ENCODE measurements at places on chromosomes 1 and 21. TPM values are rescaled to one million over a fixed set of nuclear protein-coding genes. Genes with fewer than 3 reads are reported as not detected.

- no peaks in the 10 kb centered on the region for H3K4me1 ChIP-seq
- H3K27ac ChIP-seq, result no peak overlapping the region
- no peaks in the 10 kb centered on the region for H3K36me3 ChIP-seq
- H3K4me3 ChIP-seq, result no peak overlapping the region
- no peaks in the 10 kb centered on the region for H3K27me3 ChIP-seq
These were observed 30.4 kb downstream of the TFAP2E start for GRCh38 chr1:35603468-35603867.

- H3K4me1 ChIP-seq, result peaks cover 4% of the 10 kb centered on the region
- no peak overlapping the region for H3K4me3 ChIP-seq
- no peaks in the 10 kb centered on the region for H3K27me3 ChIP-seq
These were observed 6.9 kb downstream of the ENO1 start for GRCh38 chr1:8871539-8871935.

- H3K4me1 ChIP-seq, result no peaks in the 10 kb centered on the region
- H3K36me3 ChIP-seq, result no peaks in the 10 kb centered on the region
- no peaks in the 10 kb centered on the region for H3K27me3 ChIP-seq
- H3K4me3 ChIP-seq, result no peak overlapping the region
These were observed 24.5 kb downstream of the SIM2 start for GRCh38 chr21:36723371-36723881.

DNA sequence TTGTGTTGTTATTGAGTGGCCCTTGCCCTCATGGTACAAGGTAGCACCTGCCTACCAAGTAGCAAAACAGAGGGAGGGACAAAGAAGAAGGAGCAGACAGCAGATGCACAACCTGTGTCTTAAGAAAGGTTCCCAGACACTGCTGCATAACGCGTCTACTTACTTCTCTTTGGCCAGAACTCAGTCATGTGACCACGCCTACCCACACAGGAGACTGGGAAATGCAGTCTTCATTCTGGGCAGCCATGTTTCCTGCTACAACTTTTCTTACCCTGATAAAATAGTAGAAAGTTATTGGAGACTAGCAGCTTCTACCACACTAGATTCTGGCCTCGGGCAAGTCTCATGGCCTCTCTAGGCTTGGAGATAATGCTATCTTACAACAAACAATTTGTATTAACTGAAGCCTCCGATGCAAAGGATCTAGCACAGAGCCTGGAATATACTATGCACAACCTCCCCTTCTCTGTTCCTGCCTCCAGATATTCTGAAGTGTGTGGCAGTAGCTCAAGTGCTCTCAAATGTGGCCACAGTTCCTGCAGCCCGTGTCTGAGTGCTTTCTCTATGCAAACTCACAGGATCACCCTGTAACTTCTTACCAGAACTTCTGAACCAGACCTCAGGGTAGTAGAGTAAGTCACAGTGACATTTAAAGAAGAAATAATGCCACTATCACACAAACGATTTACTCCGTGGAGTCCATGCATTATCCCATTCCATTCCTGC, 34.1 kb upstream of the BTG2 start:
- H3K4me1 ChIP-seq, result peaks cover 5% of the 10 kb centered on the region
- no peak overlapping the region for H3K27ac ChIP-seq
- H3K27me3 ChIP-seq, result no peaks in the 10 kb centered on the region
- H3K4me3 ChIP-seq, result no peak overlapping the region

DNA sequence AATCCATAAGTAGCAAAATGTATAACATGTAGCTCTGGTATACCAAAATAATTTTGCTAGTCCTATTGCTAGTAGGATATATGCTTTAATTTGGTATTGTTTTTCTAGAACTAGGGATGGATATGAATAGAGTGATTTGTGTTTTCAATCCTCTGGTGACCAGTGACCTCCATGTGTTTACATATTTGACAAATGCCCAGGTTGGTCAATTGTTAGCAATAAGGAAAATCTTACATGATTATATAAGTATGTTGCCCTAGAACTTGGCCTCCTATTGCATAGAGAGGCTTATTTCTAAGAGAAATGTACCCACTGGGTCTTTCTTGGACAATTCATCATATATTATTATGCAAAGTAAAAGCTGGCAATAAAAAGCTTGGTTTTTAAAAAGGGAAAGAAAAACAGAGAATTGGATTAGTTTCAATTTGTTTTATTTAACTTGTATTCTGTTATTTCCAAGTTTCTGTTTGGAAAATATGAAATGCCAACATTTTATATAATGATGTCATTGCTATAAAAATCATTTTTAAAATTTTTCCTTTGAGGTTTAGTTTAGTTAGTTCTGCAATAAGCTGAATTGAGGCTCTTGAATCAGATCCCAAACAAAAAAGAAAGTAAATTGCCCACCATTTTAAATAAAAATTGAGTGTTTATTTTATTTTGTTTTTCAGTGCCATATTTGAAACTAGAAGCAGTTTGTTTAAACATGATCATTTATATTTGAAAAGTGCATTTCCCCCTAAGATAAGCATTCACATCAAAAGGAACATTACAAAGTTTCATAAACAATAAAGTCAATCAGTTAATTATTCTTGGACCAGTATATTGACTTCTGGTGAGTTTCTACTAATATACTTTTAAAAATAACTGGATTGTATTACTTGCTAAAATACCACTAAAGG, 210.9 kb downstream of the ZC3H11B start:
- no peak overlapping the region for H3K27ac ChIP-seq
- no peak for DNase-seq
- no peaks in the 10 kb centered on the region for H3K27me3 ChIP-seq
- H3K36me3 ChIP-seq, result no peaks in the 10 kb centered on the region
- H3K4me3 ChIP-seq, result no peak overlapping the region

GRCh38 chr1:179190861-179191260, 38.6 kb downstream of the ABL2 start:
- no peak overlapping the region for H3K4me3 ChIP-seq
- no peak for DNase-seq
- H3K27me3 ChIP-seq, result no peaks in the 10 kb centered on the region
- no peaks in the 10 kb centered on the region for H3K4me1 ChIP-seq

GRCh38 chr21:44934797-44935532, 4.9 kb upstream of the SLX9 start:
- peaks cover 7% of the 10 kb centered on the region for H3K27me3 ChIP-seq
- DNase-seq, result no peak
- no peak overlapping the region for H3K27ac ChIP-seq
- H3K4me3 ChIP-seq, result no peak overlapping the region

DNA sequence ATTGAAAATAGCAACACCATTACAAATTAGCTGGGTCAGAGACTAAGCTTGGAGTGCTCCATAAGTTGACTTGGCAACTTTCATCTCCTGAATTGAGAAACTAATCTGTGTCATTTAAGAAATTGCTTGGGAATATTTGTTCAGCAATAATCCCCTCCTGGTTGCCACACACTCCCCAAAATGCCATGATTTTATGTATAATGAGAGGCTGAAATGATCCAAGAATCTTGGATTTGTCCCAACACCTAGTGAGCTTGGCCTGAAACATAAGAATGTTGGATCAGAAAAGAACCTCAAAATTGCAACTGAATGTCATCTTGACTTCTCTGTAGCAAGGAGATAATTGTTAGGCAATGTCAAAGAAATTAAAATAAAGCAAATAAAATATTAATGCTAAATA, 805.9 kb upstream of the ADAMTS5 start:
- H3K36me3 ChIP-seq, result no peaks in the 10 kb centered on the region
- H3K4me3 ChIP-seq, result no peak overlapping the region
- no peaks in the 10 kb centered on the region for H3K4me1 ChIP-seq
- no peak for DNase-seq
- no peaks in the 10 kb centered on the region for H3K27me3 ChIP-seq

- no peaks in the 10 kb centered on the region for H3K27me3 ChIP-seq
- H3K4me1 ChIP-seq, result peaks cover 17% of the 10 kb centered on the region
- H3K27ac ChIP-seq, result no peak overlapping the region
- no peaks in the 10 kb centered on the region for H3K36me3 ChIP-seq
- DNase-seq, result no peak
- no peak overlapping the region for H3K4me3 ChIP-seq
These were observed 9.1 kb upstream of the CDK18 start for GRCh38 chr1:205495237-205495823.

DNA sequence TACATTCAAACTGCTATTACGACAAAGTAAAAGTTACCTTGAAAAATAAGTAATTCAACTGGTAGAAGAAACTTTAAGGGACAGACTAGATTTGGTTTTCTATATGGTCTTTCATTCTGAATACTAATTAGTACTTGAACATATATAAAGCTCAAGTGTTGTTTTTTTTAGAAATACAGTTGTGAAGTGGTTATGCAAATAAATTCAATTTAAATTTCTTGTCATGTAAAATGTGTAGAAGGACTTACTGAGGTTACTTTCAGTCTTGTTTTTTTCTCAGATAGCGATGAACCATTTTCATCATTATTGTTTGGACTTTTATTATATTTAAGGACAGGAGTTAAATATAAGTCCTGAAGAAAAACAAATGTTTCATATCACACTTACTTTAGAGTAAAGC, 24.4 kb downstream of the HS2ST1 start:
- H3K36me3 ChIP-seq, result no peaks in the 10 kb centered on the region
- H3K27ac ChIP-seq, result no peak overlapping the region
- peaks cover 1% of the 10 kb centered on the region for H3K4me1 ChIP-seq
- DNase-seq, result no peak
- H3K4me3 ChIP-seq, result no peak overlapping the region
- no peaks in the 10 kb centered on the region for H3K27me3 ChIP-seq

- H3K36me3 ChIP-seq, result no peaks in the 10 kb centered on the region
- no peaks in the 10 kb centered on the region for H3K27me3 ChIP-seq
- H3K4me3 ChIP-seq, result no peak overlapping the region
- H3K4me1 ChIP-seq, result no peaks in the 10 kb centered on the region
These were observed 85.1 kb upstream of the CSF3R start for GRCh38 chr1:36567601-36568341.

GRCh38 chr1:178630417-178630816, 94.6 kb upstream of the RALGPS2 start:
- no peak for DNase-seq
- no peak overlapping the region for H3K27ac ChIP-seq
- H3K4me3 ChIP-seq, result no peak overlapping the region
- H3K4me1 ChIP-seq, result no peaks in the 10 kb centered on the region
- H3K36me3 ChIP-seq, result no peaks in the 10 kb centered on the region

DNA sequence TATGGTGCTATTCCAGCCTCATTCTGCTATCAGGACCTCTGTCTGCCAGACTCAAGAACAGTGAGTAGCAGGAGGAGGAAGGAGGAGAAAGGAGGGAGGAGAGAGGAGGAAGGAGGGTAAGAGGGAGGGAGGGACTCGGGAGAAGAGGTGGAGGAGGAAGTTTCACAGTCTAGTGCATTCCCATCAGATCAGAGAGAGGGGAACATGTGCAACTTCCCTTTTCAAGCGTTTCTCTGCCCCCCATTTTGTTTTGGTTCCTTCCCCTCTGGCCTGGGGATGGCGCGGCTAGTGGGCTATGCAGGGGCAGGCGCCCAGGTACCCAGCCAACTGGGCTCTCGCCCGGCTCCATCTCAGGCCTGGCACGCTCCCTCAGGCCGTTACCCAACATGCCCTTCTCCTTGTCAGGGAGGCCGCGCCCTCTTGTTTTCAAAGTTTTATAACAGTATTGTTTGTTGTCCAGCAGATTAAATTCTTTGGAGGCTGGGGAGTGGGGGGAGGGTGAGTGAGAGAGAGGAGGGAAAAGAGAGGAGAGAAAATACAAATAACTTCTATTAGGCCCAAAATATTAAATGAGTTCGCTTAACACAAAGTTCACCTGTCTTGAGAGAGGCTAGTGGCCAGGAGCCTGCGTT, 56.0 kb downstream of the CD46 start:
- DNase-seq, result no peak
- H3K4me3 ChIP-seq, result no peak overlapping the region
- peaks cover 23% of the 10 kb centered on the region for H3K4me1 ChIP-seq
- H3K27ac ChIP-seq, result no peak overlapping the region
- no peaks in the 10 kb centered on the region for H3K36me3 ChIP-seq
- no peaks in the 10 kb centered on the region for H3K27me3 ChIP-seq

DNA sequence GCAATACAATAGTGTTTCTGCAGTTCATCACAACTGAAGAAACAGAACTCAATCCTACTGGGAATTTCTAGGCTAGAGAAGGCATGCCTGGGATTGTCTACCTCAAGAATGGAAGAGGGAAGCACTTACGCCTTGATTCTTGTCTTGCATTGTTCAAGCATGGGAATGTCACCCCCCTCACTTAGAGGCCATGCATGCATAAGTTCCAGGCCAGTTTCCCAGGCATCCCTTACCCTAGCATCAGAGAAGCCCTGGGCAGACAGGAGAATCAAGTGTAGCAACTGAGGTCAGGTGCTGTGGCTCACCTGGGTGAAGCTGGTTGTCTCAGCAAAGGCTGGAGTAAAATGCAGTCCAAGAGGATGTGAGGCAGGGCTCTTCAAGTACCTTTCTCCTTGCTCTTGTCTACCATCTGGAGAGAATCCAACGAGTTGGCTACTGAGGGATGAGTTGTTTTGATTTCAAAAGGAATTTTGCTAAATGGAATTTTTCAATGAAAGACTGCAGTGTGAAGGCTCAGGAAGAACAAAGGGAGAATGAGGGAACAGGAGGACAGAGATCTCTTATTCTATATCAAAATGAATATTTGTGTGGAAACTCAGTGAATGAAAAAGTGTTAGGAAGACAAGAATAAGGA, 174.3 kb downstream of the NEK7 start:
- H3K36me3 ChIP-seq, result no peaks in the 10 kb centered on the region
- H3K27me3 ChIP-seq, result no peaks in the 10 kb centered on the region
- DNase-seq, result no peak
- no peak overlapping the region for H3K27ac ChIP-seq

DNA sequence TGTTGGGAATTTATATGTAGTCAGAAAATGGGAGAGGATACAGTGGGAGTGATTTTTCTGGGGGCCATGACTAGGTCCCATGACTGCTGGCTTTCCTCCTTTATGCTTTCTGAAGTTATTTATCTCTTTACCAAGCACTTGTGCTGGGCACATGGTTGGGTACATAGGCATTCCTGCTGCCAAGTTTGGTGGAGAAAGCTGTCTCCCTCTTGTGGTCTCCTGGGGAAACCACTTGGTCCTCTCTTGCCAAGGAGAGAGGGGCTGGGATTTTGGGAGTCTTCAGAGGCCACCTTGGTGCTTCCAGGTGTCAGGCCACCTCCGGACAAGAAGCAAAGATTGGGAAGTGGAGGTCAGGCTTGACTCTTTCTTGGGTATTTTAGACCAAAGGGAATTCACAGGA, 120.2 kb upstream of the KCNE2 start:
- H3K27me3 ChIP-seq, result no peaks in the 10 kb centered on the region
- H3K36me3 ChIP-seq, result no peaks in the 10 kb centered on the region
- no peak overlapping the region for H3K27ac ChIP-seq
- H3K4me1 ChIP-seq, result no peaks in the 10 kb centered on the region
- H3K4me3 ChIP-seq, result no peak overlapping the region
- DNase-seq, result no peak

The FAM3B gene
- total RNA-seq, result not detected

The PODN gene
- 227 TPM for total RNA-seq

The CENPS gene
- total RNA-seq, result 9.8 TPM

The OR2L2 gene
- total RNA-seq, result not detected

The INSRR gene
- total RNA-seq, result not detected

The NLRP3 gene
- 0.61 TPM for total RNA-seq

The MYBPH gene
- total RNA-seq, result 0.10 TPM

The NBPF4 gene
- total RNA-seq, result not detected
